Stimulated activated CD4-positive, alpha-beta T cell treated with anti-CD3 and anti-CD28 coated beads, Interleukin-15, amount 100 ng/mL, for 48 hours (primary cell): ENCODE measurements at places on chromosomes 13 and 19.

DNA sequence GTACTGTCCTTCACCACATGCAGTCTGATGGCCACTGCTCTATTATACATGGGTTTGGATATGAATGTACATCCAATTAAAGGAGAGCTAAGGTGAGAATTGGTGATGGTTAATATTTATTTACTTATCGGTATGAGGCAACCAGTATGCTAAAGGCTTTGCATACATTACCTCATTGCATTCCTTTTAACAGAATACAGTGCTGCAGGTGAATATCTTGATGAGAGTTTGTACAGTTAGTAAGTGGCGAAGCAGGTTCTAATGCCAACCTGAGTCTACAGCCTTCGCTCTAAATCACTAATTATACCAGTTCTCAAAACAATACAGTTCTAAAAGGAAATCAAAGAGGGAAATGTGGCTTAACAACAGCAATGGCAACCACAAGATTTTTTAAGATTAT, 284.1 kb downstream of the ITGBL1 start:
- no peak for DNase-seq

DNA sequence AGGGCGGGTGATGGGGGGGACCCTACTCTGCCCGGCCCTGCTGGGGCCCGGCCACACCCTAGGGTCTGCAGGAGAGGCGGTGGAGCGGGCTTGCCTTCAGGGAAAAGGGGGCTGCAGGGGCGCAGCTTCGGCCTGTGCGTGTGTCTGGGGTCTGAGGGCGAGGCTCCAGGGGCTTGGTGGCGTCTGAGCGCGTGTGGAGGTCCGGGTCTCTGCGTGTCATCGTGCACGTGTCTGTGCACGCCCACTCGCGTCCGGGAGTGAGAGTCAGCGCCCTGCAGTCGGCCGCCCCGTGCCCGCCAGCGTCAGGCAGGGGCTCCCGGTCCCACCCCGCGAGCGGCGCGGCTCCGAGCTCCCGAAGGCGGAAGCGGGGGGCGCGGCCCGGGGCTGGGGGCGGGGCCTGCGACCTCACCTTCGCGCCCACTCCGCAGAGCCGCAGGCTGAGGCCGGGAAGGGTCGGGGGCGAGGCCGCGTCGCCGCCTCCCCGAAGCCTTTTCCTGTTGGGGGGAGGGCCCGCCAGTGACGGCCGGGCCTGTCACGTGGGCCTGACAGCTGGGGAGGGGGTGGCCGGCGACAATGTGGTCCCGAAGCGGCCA, at the start of gene ARHGAP45:
ARHGAP45 (plus strand) TSS at position 420 of the 593 bp plus-strand sequence. CDS start 239 bp downstream, outside the sequence.
- peak; percentile 81 for DNase-seq

GRCh38 chr13:89402211-89402610, 1731.0 kb downstream of the SLITRK5 start:
- no peak for DNase-seq

GRCh38 chr13:110605132-110605531, 10.2 kb upstream of the NAXD start:
- no peak for DNase-seq
